ENCODE measurements at places on chromosomes 3 and 15. TPM values are rescaled to one million over a fixed set of nuclear protein-coding genes. Genes with fewer than 3 reads are reported as not detected.

DNA sequence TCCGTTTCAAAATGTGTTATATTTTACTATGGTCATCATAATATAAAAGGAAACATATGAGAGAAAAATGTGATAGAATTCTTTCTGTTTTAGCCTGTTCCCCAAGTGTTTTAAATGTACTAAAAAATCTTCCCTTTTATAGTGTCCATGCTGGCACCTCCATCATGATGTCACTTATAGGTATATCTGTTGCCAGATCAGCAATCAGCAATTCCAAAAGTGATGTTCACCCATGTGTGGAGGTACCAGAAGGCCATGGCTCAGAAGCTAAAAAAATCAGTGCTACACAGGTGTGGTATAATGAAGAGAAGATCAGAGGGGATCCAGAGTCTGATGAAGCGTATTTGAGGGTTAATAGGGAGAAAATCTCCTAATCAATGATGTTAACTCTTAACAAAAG, 1.1 kb upstream of the GPR15 start:
- no peak overlapping the region for H3K27ac ChIP-seq
- no peak for DNase-seq
- H3K27me3 ChIP-seq = peaks cover 18% of the 10 kb centered on the region
- H3K4me1 ChIP-seq = no peaks in the 10 kb centered on the region
- H3K4me3 ChIP-seq = no peak overlapping the region

Gene STAC
- 10.9 TPM for total RNA-seq

Gene DPPA2
- total RNA-seq = not detected

- DNase-seq = no peak
- H3K4me3 ChIP-seq = no peak overlapping the region
- no peak overlapping the region for H3K27ac ChIP-seq
- no peaks in the 10 kb centered on the region for H3K36me3 ChIP-seq
Measured at GRCh38 chr3:72352176-72352575, 496.1 kb downstream of the SHQ1 start.

DNA sequence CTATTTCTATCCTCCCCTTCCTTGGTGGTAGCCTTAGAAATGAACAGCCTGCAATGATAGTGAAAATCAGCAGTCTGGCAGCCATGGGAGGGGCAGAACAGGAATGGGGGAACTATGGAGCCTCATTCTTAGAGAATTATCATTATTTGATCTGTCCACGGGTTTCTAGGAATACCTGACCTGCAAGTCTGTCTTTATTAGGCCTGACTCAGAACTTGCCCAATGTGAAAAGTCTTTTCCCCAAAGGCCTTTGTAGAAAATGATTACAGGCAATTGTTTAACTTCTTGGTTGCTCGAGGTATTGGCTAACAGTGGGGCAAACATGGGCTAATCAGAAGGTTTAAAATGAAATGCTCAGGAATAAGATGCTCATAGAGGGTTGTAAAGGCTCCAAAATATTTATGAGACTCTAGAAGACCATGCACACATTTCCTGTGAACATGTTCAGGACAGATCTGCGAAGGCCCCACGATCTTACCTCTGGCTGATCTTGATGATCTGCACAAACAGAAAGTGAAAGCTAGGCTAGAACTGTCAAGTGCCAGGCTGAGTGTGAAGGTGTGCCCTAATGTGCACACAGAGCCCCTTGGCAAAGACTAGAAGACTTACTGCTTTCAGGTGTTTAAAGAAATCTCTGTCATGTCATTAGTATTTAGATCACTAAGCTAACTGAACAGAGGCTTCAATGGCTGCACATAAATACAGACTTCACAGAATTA, 39.6 kb upstream of the LAMP3 start:
- no peak for DNase-seq
- H3K36me3 ChIP-seq = no peaks in the 10 kb centered on the region
- H3K27ac ChIP-seq = no peak overlapping the region
- H3K27me3 ChIP-seq = no peaks in the 10 kb centered on the region

DNA sequence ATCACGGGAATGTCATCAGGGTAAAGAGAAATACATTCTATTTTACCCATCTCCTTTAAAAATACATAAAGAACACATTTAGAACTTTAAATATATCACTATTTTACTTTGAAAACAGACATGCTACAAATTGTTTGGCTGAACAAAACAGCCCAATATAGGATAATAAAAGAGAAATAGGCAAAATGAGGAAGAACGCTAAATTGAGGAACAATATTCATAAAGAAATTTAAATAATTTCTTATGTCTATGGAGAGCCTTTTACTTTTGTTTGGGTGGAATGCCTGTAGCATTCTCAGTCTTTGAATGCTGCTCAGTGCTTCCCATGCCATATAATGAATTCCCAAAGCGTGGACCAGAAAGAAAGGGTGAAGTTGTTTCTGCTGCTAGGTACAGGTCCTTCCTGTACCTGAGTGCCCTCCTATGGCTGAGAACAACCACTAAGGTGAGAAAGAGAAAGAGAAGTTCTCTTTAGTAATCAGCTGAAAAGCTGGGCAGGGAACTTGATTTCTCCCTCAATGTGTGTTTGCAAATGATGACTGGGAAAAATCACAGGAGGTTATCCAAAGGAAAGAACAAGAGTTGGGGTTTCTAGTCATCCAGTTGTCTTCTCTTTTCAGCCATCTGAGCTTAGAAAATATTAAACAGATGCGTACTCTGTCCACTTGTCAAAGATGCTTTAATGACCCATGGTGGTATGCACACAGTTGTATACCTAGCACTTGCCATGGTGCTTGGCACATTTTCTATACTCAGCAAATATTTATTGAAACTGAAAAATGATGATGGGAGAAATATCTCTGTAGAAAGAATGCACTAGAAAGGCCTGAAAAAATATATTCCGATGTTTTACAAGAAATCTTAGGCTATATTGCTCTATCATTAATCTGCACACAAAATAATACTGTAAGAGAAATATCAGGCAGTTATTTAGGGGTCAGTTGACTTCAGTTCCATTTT, 404.6 kb downstream of the TIGIT start:
- H3K27ac ChIP-seq = no peak overlapping the region
- no peak for DNase-seq
- H3K36me3 ChIP-seq = no peaks in the 10 kb centered on the region
- no peaks in the 10 kb centered on the region for H3K27me3 ChIP-seq

- H3K4me1 ChIP-seq = peaks cover 18% of the 10 kb centered on the region
- H3K36me3 ChIP-seq = no peaks in the 10 kb centered on the region
- DNase-seq = peak; percentile 41
- peaks cover 4% of the 10 kb centered on the region for H3K27me3 ChIP-seq
- no peak overlapping the region for H3K4me3 ChIP-seq
- H3K27ac ChIP-seq = no peak overlapping the region
Measured at GRCh38 chr3:140580746-140581145, 97.1 kb upstream of the TRIM42 start.

Gene ROBO2
- not detected for total RNA-seq

DNA sequence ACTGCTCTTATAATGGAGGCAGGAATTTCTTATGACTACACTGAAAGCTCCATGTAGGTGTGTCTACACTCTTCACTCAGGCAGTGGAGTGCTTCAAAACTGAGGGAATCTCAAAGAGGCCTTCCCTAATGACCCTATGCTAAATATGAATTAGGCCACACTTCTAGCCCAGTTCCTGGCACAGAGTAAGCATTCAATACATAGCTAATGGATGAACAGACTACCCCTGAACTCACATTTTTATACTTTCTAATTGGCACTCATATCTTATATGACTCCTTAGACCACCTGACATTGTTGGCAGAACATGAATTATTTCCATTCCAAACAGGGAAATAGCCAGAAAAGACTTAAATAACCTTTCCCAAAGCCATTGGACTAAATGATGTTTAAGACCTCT, 3.4 kb downstream of the RARRES1 start:
- H3K36me3 ChIP-seq = no peaks in the 10 kb centered on the region
- H3K4me3 ChIP-seq = no peak overlapping the region
- no peak for DNase-seq
- H3K4me1 ChIP-seq = peaks cover 29% of the 10 kb centered on the region
- no peaks in the 10 kb centered on the region for H3K27me3 ChIP-seq
- no peak overlapping the region for H3K27ac ChIP-seq

DNA sequence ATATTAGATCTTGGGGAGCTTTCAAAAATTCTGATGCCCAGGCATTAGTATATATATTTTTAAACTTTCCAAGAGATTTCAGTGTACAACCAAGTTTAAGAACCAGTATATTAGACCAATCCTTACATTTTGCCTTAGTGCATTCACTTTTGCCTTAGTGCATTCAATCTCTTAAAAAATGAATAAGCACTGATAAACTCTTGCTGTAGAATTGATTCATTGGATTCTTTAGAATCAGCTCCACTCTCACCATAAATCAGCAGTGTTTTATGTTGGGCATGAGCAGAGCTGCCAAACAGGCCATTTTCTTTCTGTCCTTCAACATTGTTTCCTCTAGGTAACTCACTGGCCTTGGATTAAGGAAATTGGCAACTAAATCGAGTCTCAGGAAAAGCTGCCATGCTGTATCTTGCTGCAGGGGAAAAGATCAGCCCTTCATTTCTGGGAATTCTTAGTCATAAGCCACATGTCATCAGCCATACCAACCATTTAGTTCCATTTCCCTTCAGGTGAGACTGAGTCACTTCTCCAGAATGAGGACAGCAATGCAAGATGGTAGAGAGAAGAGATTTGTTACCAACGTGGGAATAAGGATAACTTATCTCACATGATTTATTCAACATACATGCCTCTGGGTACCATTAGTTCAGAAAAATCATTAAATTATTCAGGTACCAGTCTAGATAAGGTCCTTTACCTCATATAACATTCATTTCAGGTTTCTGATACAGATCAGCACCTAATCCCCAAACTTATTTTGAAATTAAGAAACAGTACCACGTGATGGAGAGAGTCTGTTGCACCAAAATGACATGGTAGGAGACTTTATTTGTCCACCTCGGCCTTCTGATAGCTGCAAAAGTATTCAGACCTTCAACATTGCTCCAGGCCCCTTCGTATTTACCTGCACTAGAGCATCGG, 192.5 kb downstream of the P3H2 start:
- peak; percentile 12 for DNase-seq
- no peak overlapping the region for H3K4me3 ChIP-seq
- no peaks in the 10 kb centered on the region for H3K36me3 ChIP-seq
- H3K4me1 ChIP-seq = 0 out of 2 replicates have a peak, but pooled peaks cover 3% of the 10 kb centered on the region
- H3K27ac ChIP-seq = no peak overlapping the region

Gene P2RY12
- not detected for total RNA-seq

Gene ACSBG1
- total RNA-seq = not detected

GRCh38 chr3:111871809-111872623, 13.0 kb downstream of the PHLDB2 start:
- no peak for DNase-seq
- peaks cover 45% of the 10 kb centered on the region for H3K4me1 ChIP-seq
- H3K27me3 ChIP-seq = no peaks in the 10 kb centered on the region
- no peak overlapping the region for H3K27ac ChIP-seq
- H3K36me3 ChIP-seq = peaks cover 8% of the 10 kb centered on the region

- no peak overlapping the region for H3K27ac ChIP-seq
- H3K27me3 ChIP-seq = peaks cover 39% of the 10 kb centered on the region
- H3K4me3 ChIP-seq = no peak overlapping the region
- DNase-seq = peak; percentile 91
- peaks cover 14% of the 10 kb centered on the region for H3K4me1 ChIP-seq
- H3K36me3 ChIP-seq = no peaks in the 10 kb centered on the region
Measured at GRCh38 chr3:161349529-161350312, 21.6 kb downstream of the SPTSSB start.

DNA sequence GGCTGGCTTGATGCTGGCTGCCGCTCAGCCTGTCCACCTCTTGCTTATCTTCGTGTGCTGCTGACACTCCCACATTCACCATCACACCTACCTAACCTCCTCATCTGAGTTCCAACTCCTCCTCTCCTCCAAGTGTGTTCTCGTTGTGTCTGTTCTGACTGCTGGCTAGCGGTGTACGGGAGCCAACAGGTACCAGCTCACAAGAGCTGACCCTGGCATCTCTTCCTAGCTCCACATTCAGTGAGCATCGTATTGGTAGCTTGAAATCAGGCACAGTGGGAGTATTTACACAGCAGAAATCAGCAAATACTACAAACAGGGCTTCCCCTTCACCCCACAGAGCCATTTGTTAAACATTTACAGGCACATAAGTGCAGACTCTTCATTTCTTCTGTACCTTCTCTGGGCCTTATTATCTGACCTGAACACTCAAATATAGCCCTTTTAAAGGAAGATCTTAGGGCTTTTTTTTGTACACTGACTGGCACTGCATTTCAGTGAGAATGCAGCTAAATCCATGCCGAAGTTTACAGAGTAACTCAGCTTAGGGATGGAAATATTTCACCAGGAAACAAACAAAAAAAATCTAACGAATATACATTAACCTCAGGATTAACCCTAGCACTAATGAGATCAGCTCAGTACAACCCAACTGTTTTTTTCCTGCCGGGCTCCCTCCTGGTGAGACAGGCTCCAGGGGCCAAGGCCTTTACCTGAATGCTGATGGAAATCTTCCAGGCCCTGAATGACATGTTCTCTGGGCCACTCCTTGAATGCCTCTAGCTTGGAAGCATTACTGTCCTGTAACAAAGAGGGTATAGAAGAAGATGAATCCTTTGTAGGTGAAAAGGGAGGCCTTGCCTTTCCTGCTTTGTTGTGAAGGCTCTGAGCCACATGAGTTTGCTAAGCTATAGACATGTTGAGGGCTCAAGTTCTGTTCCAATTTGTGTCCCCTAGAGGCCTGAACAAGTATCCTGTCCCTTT, 150.5 kb upstream of the LPP start:
- H3K36me3 ChIP-seq = no peaks in the 10 kb centered on the region
- no peaks in the 10 kb centered on the region for H3K4me1 ChIP-seq
- H3K27ac ChIP-seq = no peak overlapping the region

Gene PIERCE2
- total RNA-seq = 0.54 TPM

DNA sequence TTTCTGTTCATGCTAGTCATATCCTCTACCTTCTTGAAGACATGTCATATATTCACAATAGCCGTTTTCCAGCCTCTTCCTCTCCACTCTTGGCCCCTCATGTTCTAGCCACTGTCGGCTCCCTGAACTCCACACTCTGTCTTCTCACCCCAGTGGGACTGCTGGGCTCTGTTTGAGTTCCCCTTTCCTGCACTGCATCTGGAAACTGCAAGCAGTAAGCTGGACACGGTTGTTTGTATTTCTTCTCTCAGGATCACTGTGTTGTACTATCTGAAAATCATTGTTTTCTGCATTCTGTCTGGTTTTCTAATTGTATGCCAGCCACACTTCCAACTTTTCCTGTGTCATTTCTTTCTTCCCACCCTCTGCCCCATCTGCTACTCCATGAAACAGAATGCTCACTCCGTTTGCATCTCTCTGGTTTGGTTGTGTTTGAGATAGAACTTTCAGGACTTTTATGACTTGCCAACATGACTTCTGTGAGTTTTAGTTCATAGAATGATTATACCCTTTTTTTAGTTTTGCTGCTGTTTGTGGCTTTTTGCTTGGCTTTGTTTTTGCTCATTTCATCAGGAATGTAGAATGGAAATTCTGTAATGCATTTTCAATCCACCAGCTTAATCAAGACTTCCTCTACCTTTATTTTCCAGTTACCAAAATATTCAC, 192.3 kb downstream of the PLCL2 start:
- no peak overlapping the region for H3K4me3 ChIP-seq
- DNase-seq = no peak
- H3K4me1 ChIP-seq = no peaks in the 10 kb centered on the region

GRCh38 chr15:51768018-51768417, 16.6 kb downstream of the TMOD2 start:
- no peaks in the 10 kb centered on the region for H3K36me3 ChIP-seq
- H3K27ac ChIP-seq = no peak overlapping the region
- H3K4me1 ChIP-seq = no peaks in the 10 kb centered on the region
- no peak for DNase-seq
